ENCODE measurements at places on chromosomes 5 and 9.

DNA sequence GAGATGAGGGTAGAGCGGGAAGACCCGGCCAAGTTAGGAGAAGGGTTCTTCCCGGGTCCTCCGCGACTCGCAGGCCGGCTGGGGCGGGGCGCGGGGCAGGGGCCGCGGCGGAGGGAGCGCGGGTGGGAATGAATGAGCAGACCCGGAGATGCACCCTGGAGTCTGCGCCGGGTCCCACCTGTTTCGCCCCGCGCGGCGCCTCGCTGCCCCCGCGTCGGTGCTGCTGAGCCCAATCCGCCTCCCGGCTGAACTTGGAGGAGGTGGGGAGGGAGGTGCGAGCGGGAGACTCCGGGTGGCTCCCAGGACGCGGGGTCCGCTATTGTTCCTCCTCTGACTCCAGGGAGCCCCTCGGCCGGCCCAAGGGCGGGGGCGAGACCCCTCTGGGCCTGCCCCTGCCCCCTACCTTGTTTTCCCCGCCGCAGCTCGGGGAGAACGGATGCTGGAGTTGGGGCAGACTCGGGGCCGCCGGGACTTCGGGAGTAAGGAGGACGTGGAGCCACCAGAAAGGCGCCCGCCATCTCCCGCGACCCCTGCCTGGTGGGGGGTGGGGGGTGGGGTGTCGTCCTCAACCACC, 659 bp downstream of the RAI14 start:
- DNase-seq = no peak

DNA sequence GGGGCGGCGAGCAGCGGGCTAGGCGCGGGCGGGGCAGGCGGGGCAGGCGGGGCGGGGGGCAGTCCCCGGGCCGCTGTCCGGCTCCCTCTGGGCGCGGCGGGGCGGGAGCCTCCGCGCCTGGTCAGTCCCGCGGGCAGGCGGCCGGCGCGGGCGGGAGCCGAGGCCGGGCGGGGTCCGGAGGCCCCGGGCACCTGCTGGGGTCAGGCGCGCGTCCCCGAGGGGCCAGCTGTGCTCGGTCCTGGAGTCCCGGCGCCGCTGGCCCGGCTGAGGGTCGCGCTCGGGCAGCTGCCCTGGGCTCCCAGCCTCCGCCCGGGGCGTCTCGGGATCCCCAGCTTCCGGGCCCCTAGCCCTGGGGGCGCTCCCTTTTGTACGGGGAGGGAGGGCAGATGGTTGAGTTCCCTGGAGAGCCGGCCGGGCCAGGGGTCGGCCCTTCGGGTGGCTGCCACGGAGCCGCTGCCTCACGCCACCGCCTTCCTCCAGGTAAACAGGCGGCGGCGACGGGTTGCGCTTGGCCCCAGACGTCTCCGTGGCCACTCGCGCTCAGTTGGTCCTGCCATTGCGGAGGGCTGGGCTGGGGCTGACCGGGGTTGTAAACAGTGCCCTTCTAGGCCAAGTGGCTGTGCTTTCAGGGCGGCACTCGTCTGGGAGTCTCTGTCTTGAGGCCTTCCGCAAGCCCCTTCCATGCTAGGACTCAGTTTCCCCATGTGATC, 473 bp downstream of the ZBTB34 start:
- DNase-seq = peak; percentile 7

GRCh38 chr9:127449332-127449966, 1.8 kb downstream of the RPL12 start:
- DNase-seq = no peak

DNA sequence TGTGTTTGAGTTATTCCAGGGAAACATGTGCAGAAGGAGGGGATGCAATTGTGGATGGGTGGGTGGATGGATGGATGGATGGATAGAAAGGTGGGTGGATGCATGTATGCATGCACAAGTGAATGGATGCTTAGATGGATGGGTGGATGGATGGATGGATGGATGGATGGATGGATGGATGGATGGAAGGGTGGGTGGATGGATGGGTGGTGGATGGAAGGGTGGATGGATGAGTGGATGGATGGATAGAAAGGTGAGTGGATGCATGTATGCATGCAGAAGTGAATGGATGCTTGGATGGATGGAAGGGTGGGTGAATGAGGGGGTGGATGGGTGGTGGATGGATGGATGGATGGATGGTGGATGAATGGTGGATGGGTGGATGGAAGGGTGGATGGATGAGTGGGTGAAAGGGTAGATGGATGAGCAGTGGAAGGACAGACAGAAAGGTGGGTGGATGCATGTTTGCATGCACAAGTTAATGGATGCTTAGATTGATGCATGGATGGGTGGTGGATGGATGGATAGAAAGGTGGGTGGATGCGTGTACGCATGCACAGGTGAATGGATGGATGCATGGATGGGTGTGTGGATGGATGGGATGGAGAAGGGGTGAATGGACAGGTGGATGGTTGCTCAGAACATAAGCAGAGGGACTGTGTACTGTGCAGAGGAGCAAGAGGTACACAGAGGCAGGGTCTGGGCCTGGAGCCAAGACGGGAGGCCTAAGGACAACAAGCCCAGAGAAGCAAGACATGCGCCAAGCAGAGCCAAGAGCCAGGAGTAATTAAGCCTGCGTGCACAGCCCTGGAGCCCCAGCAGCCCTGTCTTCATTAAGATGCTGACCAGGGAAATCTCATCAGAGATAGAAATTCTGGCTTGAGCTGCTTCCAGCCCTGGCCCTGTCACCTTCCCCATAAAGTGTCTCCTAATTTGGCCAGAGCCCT, 84.6 kb upstream of the PPP1R26 start:
- no peak for DNase-seq

DNA sequence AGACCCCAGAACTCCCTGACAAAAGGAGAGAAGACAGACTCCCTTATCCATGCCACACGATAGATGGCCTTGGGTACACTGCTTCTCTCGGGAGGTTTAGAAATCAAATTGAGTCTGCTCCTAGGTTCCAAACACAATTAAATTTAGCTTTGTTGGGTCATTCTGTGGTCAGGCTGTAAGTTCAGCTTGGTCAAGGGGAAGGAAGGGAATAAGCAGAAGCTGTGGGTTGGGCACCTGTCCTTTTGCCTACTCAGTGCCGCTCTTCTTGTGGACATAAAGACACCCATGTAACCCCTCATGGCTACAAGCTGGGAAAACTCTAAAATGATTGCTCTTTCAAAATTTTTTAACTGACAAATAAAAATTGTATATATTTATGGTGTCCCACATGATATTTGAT, 19.1 kb upstream of the AK3 start:
- peak; percentile 28 for DNase-seq
